NB4 (cell line): ENCODE measurements at places on chromosomes 6 and 20.

GRCh38 chr20:44033344-44033743, 118.7 kb downstream of the TOX2 start:
- DNase-seq, result peak; percentile 33

DNA sequence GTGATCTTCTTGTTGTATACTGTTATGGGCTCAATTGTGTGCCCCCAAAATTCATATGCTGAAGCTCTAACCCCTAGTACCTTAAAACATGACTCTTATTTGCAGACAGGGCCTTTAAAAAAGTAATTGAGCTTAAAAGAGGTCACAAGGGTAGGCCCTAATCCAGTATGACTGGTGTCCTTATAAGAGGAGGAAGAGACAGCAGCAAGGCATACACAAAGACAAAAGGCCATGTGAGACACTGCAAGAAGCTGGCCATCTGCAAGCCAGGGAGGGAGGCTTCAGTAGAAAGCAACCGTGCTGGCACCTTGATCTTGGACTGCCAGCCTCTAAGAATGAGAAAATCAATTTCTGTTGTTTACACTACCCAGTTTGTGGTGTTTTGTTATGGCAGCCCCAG, 8.4 kb downstream of the CAGE1 start:
- DNase-seq, result no peak

DNA sequence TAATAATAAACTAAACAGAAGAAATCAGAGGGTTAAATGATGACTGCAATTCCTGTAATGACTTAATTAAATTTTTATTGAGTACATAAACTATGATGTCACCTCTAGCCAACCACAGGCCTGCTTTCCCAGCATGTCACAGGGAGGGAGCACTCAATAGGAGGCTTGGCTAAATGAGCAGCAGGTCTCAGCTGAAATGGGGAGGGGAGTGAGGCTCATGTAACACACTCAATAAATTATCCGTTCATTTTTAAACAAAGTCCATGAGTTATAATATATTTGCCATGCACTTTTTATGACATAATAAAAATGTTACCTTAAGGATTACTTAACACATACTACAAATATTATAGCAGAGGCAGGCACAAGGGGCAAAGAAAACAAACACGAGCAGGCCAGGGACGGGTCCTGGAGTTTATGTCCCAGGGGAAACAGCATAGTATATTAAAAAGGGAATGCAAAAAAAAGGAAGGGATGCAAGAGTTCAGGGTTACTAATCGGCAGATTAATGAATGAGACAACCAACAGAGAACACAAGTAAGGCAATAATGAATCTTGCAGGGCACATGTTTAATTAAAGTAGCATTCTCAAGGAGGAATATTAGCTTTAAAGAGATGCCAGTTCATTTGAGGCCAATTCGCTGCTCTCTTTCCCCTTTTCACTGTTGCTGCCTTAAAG, 27.1 kb upstream of the FAM83C start:
- no peak for DNase-seq

DNA sequence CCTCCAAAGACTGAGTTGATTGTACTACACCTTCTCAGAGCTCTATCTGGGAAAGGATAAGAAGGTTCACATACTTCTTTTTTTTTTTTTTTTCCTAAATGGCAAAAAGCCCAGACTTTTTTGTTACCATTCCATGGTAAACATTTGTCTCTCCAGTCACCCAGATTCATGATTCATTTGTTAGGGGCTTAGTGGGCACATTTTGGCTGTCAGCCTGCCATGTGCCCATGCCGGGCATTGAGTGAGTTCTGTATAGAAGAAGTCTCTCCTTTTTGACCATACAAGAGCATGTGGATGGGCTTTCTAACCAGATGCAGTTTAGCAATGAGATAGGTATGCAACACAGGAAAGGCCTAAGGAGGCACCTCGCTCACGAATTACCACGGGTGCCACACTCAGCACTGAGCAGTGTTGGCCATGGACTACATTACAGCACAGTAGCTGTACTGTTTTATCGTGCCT, 447.5 kb upstream of the HSF2 start:
- no peak for DNase-seq

- DNase-seq, result no peak
These were observed 775.8 kb downstream of the MAFB start for GRCh38 chr20:39913274-39913673.
